ENCODE measurements at places on chromosomes 7 and 10.

DNA sequence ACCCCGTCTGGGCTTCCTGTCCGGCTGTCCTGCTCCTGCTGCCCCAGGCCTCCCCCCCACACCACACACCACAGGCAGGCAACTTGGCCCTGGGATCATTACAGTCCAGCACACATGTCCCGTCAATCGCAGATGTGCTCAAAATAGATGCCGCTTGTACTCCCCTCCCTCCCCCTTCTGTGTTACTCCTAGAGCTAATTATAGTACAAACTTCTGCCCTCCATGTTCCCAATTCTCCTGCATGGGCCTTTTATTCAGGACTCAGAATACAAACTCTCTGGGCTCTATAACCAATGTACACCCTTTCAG is at the start of gene SYNPO2L:
SYNPO2L (minus strand) TSS at position 40 of the 309 bp plus-strand sequence. CDS start 107 bp downstream, outside the sequence.
- no peak for DNase-seq

DNA sequence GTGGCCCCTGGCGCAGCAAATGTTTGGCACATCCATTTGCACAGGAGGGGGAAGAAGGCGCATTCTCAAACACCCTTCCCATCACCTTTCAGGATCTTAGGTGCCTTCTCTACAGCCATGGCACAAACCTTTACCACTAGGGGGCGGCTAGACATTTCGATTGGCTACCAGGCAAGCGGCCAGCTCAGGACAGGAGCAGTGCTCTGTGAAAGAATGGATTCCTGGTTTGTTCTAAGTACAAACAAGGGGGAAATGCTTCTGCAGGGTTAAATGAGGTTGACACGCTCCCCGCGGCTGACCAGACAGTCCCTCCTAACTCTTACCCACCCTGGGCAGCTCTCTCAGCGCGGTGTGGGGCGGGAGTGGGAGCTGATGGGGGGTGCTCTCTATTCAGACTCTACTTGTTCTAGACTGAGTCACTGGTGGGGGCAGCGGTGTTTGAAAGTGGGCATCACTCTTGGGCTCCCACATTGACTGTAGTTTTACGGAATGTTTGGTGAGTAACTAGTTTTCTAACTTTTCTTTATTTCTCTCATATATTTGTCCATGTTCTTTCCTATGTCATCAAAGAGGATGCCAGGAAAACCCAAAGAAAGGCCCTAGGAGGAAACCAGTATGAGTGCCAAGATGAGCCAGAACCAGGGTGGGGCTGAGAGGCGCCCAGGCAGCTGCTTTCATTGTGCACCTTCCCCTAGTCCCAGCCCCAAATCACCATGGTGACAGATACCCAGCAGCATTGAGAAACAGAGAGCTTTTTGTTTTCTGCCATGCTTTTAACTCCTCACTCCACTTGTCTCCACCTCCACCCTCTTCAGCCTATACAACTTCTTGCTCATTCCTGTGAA is 61.4 kb upstream of the GPR158 start:
- DNase-seq, result peak; percentile 72

GRCh38 chr7:149226840-149227494 is 12.5 kb upstream of the ZNF212 start:
- no peak for DNase-seq

DNA sequence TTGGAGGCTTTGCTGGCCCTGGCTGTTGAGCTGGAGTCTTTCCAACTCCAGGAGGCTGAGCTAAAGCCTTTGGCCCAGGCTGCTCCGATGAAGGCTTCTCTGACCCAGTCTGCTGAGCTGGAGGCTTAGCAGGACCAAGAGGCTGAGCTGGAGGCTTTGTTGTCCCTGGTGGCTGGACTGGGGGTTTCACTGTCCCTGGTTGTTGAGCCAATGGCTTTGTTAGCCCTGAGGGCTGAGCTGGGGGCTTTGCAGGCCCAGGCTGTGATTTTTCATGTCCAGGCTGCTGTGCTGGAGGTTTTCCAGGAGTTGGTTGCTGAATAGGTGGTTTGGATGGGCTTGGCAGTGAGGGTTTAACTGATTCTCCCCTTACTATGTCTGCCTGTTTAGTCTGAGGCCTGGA is 7.3 kb downstream of the PCLO start:
- DNase-seq, result no peak

- DNase-seq, result no peak
These were observed 3.7 kb downstream of the IKZF1 start for GRCh38 chr7:50308203-50308531.

- no peak for DNase-seq
These were observed 165.8 kb downstream of the KLF6 start for GRCh38 chr10:3619241-3619640.

- no peak for DNase-seq
These were observed 60.6 kb downstream of the XPNPEP1 start for GRCh38 chr10:109862738-109863137.

DNA sequence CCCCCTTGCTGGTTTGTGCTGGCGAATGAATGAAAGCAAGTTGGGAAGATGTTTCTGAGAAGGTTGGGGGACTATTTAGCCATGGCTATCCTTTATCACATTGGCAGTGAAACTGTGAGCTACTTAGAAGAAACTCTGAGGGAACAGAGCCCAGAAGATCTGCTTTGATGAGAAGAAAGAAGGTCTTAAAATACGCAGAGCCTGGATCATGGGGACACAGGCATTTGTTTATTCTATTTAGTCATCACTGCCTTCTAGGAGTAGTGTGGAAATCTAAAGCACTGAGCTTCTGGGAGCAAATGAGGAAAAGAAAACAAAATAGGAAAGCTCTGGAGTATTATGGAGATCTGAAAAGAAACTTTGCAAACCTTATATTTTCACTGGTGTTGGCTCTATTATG is 28.5 kb downstream of the CPED1 start:
- DNase-seq, result peak; percentile 91

GRCh38 chr7:69871213-69871885 is 273.1 kb downstream of the AUTS2 start:
- peak; percentile 9 for DNase-seq

DNA sequence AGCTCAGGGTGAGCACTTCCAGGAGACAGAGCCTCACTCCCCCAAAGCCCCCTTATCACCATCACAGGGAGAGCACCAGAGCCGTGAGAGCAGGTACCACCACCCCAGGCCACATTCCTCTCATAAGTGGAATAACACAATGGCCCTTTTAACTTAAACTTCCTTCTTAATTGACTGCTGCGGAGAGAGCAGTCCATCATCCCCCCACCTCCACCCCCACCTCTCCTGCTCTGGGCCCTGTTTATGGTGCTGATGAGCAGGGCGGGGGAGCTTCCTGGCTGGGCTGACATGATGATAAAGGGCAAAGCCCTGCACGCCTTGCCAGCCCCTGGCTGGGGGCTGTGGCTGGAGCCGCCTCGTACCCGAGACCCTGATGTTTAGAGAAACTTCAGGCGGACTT is 81.4 kb upstream of the PODXL start:
- no peak for DNase-seq

DNA sequence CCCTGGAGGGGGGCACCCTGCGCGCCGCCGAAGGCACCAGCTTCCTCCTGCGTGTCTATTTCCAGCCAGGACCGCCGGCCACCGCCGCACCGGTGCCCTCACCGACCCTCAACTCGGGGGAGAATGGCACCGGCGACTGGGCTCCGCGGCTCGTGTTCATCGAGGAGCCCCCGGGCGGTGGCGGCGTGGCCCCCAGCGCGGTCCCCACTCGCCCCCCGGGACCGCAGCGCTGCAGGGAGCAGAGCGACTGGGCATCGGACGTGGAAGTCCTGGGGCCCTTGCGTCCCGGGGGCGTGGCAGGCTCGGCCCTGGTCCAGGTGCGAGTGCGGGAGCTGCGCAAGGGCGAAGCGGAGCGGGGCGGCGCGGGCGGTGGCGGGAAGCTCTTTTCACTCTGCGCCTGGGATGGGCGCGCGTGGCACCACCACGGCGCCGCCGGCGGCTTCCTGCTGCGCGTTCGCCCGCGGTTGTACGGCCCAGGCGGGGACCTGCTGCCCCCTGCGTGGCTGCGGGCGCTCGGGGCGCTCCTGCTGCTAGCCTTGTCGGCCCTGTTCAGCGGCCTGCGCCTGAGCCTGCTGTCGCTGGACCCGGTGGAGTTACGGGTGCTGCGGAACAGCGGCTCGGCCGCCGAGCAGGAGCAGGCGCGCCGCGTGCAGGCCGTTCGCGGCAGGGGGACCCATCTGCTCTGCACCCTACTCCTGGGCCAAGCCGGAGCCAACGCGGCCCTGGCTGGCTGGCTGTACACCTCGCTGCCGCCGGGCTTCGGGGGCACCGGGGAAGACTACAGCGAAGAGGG is 594 bp downstream of the CNNM1 start:
- peak; percentile 22 for DNase-seq

- DNase-seq, result no peak
These were observed 23.0 kb upstream of the CDHR3 start for GRCh38 chr7:105940109-105940508.

- no peak for DNase-seq
These were observed 74.6 kb upstream of the PRSS58 start for GRCh38 chr7:142332421-142332820.

- peak; percentile 43 for DNase-seq
These were observed 37.3 kb downstream of the INPP5A start for GRCh38 chr10:132574783-132575319.

DNA sequence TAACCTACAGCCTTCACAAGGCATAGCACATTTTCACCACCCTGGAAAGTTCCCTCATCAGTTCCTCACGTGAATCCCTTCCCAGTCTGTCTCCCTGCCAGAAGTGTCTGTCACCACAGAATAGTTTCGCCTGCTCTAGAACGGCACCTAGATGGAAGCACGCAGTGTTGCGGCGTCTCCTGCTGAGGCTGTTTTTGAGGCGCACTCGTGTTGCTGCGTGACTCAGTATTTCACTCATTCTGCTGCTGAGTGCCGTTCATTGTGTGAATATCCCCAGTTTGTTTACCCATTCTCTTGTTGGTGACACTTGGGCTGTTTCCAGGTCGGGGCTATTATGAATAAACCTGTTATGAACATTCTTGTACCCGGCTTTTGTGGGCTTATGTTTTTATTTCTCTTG is 12.8 kb downstream of the NOS3 start:
- DNase-seq, result no peak

- no peak for DNase-seq
These were observed 520.0 kb downstream of the GLRX3 start for GRCh38 chr10:130656187-130656575.

DNA sequence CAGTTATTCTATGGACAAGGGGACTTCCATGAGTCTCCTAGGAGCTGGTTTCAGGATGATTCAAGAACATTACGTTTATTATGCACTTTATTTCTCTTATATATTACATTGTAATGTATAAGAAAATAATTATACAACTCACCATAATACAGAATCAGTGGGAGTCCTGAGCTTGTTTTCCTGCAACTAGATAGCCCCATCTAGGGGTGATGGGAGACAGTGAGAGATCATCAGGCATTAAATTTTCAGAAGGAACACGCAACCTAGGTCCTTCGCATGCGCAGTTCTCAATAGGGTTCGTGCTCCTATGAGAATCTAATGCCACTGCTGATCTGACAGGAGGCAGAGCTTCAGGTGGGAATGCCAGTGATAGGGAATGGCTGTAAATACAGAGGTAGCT is 137.9 kb downstream of the ANKRD30A start:
- DNase-seq, result no peak

GRCh38 chr7:7909376-7909775 is 59.2 kb upstream of the GLCCI1 start:
- DNase-seq, result no peak

- no peak for DNase-seq
These were observed 42.4 kb downstream of the LAMB4 start for GRCh38 chr7:108087778-108088177.

GRCh38 chr7:19001854-19002253 is 115.6 kb downstream of the TWIST1 start:
- no peak for DNase-seq

- peak; percentile 95 for DNase-seq
These were observed at the start of gene ZNF503 for GRCh38 chr10:75401569-75402485. Gene ZNF503 (minus strand): TSS chr10:75401764. CDS start chr10:75401419, 345 bp downstream.

DNA sequence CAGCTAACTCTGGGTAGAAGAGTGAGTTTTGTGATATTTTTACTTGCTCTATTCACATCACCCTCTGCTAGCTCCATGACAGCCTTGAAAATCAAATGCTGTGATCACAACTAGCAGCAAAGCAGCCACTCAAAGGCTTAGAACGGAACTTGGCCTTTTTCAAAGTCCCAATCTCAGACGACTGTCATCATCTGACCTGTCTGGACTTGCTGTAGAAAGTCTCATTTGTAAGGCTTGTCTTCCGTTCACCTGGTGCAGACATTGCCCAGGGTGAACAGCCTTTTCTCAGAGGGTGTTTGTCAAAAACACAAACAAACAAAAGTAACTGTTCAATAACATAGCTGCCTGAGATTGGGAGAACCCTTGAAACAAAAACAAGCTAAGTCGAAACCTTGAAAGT is 458.9 kb upstream of the ADARB2 start:
- no peak for DNase-seq

DNA sequence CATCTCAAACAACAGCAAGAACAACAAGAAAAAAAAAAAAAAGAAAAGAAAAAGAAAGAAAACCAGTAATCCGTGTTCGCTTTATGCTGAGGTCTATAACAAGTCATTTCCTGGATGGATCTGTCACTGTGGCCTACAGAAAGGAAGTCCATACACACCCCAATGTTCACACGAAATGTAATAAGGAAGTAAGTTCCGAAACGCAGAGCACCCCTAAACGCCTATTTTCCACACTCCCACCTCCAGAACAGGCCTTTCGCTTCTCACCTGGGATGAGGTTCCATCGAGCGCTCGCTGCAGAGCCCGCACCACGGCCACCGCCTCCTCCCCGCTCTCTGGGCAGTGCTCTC is 735 bp downstream of the ZNF394 start:
- peak; percentile 21 for DNase-seq

DNA sequence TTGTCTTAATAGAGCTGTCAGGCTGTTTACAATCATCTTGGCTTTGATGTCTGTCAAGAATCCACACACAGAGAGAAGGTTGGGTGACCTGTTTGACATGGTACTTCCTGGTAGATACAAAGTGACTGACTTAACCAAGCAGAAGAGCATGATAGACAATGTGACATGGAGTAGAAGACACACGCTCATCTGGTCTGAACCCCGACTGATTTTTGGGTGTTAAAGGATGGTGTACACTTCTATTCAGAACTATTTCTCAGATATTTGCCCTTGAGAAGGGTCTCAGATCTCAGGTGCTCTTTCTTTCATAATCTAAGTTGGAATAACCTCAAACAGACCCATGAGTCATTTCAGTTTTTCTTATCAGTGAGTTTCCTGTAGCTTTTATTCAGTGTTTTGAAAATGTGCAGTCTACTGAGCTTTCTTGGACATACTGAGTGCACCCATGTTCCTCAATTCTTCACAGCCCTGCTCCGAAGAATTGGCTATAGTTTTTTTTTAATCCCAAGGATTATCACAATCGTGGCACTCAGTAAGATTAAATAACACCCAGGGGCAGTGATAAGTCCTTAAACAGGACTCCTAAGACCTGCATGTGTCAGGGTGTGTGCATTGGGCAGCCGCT is 46.4 kb upstream of the NXPH1 start:
- no peak for DNase-seq

- DNase-seq, result no peak
These were observed 116.0 kb upstream of the IMMP2L start for GRCh38 chr7:111678281-111678680.

DNA sequence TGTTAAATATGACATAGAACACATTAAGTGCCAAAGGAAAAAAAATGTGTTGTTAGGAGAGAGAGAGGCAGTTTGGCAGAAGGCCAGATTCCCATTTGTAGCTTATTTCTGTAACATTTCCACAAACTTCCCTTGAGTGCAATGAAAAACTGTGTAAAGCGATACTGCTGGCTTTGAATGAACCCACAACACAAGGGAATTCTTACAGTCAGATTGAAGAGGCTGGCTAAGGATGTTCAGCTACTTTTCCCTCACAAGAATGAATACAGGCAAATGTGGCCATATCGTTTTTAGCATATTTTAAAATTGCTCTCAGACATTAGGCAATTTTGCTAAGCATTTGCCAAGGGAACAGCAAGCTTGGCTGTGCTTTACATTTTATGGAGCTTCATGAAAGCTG is 614.1 kb upstream of the FZD8 start:
- DNase-seq, result peak; percentile 46
